ENCODE measurements at places on chromosomes 6 and 20. TPM values are rescaled to one million over a fixed set of nuclear protein-coding genes. Genes with fewer than 3 reads are reported as not detected.
A peak's percentile ranks its signal among the peaks of the same experiment; 100 is the strongest.

DNA sequence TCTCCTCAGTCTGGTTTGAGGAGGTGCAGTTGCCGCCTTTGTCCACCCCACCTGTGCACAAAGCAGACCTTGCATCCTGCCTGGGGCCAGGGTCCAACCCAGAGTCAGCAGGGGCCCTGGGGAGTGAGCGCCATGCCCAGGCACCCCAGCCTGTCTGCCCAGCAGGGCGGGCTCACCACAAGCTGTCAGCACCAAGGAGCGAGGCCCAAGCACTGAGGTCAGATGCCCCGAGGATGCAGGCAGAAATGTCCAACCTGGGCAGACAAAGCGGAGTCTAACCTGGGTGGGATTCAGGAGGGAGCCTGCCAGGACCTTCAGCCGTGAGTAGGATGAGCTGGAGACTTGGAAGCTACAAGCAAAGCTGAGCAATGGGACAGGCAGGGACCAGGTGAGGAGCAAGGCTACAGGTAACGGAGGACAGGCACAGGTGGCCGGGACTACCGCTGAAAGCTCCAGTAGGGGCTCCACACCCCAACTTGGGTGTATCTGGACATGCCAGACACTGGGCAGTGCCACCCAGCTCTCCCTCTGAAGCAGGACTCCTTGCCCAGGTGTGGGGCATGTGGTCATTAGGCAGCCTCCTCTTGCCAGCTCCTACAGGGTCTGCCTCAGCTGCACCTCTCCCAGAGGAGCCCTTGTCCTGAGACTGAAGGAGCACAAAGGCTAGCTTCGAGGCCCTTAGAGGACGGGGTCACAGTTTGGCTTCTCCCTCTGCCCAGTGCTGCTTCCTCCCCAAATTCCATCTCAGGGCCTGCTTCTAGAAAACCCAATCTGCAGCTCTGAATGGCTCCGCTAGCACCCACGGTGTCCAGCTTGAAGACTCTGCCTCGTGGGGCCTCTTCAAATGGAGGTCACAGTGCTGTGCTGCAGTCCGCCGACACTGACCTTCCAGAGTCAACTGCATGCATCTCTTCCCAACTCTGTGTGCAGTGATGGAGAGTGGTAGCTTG is 210.6 kb upstream of the CDYL start:
- DNase-seq, result no peak

GRCh38 chr6:74320715-74321114 is 624.7 kb downstream of the CD109 start:
- no peak for DNase-seq

TRAPPC3L gene
- 1.7 TPM for total RNA-seq

GRCh38 chr20:10398834-10399369 is 35.1 kb downstream of the MKKS start:
- DNase-seq, result no peak

ULBP3 gene
- 4.3 TPM for total RNA-seq

SMLR1 gene
- total RNA-seq, result not detected

FAM83C gene
- not detected for total RNA-seq

AKIRIN2 gene
- total RNA-seq, result 84.1 TPM

GRCh38 chr20:60632391-60633262 is 619.4 kb upstream of the CDH4 start:
- DNase-seq, result no peak

DNA sequence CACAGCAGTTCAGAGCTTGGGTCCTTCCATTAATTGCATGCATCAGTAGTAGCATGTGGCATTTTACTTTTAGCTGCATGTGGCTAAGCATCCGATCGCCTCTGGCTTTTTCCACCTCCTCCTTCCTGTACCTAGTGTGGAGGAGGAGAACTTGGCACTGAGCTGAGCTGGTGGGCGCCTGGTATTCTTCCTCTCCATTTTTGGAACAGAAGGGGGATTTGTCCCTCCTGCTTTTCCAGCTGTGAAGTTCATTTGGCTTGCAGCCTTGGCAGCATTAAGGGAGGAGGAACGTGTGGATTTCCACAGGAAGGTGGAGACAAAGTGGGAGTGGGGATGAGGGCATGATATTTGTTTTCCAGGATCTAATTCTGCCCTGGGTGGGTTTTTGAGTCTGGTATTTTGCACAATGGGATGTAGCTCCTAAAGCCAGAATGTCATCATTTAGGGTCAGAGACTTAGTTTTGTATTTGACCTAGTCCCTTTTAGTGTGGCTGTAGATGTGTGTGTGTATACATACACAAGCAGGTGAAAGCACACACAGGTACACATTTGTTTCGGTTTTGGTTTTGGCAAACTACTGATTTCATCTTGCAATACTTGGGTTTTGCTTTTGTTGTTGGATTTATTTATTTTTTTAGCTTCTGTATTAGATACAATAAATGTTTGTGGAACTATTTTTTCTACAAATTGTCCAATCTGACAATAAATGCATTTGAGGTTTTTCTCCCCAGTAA is 90.0 kb downstream of the SASH1 start:
- no peak for DNase-seq

GRCh38 chr6:155544677-155545076 is 89.0 kb upstream of the NOX3 start:
- no peak for DNase-seq

GRCh38 chr20:38147751-38148150 is 17.3 kb downstream of the TGM2 start:
- no peak for DNase-seq

DNA sequence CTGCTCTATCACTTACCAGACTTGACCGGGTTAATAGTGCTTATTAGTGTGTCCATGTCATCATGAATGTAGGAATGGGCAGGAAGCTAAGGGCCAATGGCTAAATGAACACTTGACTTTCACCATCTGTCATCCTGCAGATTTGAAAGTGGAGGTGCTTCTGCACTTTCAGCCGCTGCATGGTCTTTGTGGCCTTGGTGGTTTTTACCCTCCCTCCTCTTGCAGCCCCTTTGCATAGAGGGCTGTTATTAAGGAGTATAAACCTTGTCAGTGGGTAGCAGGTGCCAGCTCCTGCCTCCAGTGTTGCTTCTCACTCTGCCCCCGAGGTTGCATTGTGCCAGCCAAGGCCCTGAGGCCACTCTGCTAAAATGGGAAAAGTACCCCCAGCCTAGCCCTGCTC is 122.2 kb upstream of the TNFAIP3 start:
- DNase-seq, result no peak

- no peak for DNase-seq
Observed at GRCh38 chr20:48791666-48792071, 36.1 kb downstream of the PREX1 start.

- no peak for DNase-seq
Observed at GRCh38 chr6:146938266-146938665, 266.0 kb upstream of the STXBP5 start.

RTEL1 gene
- total RNA-seq, result 45.2 TPM

KIFC1 gene
- 30.1 TPM for total RNA-seq

DNA sequence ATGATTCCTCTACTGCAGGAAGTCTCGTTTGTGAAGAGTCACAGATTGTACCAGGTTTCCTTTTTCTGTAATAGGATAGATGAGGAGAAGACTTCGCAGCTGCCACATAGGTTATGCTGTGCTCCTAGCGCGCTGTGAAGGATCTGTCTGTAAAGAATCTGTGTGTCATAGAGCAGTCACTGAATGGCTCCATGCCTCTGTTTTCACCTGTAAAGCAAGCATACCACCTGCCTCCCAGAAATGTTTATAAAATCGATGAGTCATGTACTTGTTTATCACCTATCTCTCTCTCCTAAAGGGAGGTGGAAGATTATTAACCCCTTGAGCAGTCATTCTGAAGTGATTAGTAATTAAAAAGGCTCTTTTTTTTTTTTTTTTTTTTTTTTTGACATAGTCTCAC is 86.6 kb downstream of the TFAP2B start:
- no peak for DNase-seq

- DNase-seq, result no peak
Observed at GRCh38 chr20:9974324-9974723, 60.5 kb upstream of the ANKEF1 start.

MUCL3 gene
- total RNA-seq, result not detected

- DNase-seq, result no peak
Observed at GRCh38 chr6:22709803-22710202, 140.4 kb downstream of the HDGFL1 start.

DNA sequence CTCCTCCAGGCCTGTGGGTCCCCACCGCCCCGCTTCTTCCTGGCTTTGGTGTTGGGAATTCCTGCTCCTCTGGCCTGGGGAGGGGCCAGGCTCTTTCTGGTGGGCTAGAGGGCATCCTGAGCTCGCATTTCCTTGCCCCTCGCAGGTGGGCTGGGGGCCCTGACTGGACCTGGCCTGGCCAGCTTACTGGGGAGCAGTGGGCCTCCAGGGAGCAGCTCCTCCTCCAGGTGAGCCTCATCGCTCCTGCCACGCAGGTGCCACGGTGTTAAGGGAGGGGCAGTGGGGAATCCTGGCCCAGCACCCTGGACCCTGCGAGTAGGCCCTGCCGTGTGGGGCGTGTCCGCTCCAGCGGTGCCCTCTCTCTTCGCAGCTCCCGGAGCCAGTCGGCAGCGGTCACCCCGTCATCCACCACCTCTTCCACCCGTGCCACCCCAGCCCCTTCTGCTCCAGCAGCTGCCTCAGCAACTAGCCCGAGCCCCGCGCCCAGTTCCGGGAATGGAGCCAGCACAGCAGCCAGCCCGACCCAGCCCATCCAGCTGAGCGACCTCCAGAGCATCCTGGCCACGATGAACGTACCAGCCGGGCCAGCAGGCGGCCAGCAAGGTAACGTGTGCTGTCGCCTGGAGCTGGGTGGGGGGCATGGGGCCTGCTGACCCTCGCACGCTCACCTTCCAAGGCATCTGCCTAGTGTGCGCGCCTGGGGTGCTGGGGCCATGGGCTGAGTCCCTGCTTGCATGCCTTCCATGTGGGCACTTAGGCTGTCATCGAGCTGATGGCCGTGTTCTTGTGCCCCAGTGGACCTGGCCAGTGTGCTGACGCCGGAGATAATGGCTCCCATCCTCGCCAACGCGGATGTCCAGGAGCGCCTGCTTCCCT is 4.7 kb downstream of the ADRM1 start:
- DNase-seq, result no peak

GRCh38 chr6:20334962-20335361 is 66.7 kb upstream of the E2F3 start:
- DNase-seq, result no peak

DNA sequence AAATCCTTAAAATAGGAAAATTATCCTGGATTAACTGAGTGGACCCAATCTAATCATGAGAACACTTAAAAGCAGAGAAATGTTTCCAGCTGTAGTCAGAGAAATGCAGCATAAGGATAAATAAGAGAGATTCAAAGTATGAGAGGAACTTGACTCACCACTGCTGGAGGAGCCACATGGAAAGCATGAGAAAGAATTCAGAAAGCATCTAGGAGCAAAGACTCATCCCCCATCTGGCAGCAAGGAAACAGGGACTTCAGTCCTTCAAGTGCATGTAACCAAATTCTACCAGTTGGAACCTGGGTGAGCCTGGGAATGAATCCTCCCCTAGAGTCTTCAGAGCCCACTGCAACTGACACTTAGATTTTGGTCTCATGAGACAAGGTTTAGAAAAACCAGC is 33.7 kb downstream of the RNF146 start:
- no peak for DNase-seq

- DNase-seq, result no peak
Observed at GRCh38 chr6:11947063-11947462, 65.0 kb upstream of the HIVEP1 start.

- DNase-seq, result no peak
Observed at GRCh38 chr20:40668449-40669228, 20.4 kb downstream of the MAFB start.

GRCh38 chr6:135606392-135606791 is 108.9 kb upstream of the AHI1 start:
- no peak for DNase-seq

DNA sequence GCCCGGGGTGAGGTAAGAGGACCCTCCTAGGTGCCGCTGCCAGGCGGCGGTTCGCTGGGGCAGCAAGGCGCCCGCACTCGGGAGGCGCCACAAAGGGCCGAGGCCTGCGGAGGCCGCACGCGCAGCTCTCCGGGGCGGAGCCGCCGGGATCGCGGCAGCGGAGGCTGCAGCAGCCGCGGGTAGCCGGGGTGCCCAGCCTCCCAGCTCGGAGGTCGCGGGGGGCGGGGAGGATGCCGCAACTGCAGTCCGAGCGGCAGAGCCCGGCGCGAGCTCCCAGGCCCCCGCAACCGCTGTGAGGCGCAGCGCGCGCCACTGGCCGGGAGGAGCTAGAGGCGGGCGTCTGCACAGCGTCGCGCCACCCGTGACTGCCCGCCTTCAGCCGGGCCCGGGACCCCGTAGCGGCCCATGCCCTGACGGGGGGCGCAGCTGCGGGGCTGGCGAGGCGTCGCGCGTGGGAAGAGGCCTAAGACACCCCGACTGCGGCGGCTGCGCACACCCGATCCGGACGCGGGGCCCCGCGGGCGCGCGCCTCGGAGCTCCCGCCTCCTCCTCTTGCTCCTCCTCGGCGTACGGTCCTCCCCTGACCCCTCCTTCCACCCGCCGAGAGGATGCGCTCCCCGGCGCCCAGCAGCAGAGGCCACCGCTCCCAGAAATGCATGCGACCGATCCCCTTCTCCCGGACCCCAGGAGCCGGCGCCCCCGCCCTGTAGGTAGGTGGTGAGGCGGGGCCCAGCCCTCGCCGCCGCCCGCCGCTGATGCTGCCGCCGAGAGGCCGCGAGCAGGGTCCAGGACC is at the start of gene NCOA7:
TSS of gene NCOA7 (plus strand) at position 603 of the 793 bp plus-strand sequence. CDS start 24,395 bp downstream, outside the sequence.
- peak; percentile 74 for DNase-seq

GRCh38 chr6:170099387-170099786 is 191.5 kb downstream of the DLL1 start:
- no peak for DNase-seq

C4A gene
- 12.3 TPM for total RNA-seq

ENPP5 gene
- total RNA-seq, result 8.7 TPM

COL11A2 gene
- total RNA-seq, result 14.2 TPM

GRCh38 chr20:5570452-5570851 is 179.7 kb upstream of the SHLD1 start:
- DNase-seq, result no peak

- DNase-seq, result no peak
Observed at GRCh38 chr6:79117752-79118151, 39.7 kb upstream of the PHIP start.

GRCh38 chr6:108673602-108674001 is 112.9 kb downstream of the FOXO3 start:
- no peak for DNase-seq

DNA sequence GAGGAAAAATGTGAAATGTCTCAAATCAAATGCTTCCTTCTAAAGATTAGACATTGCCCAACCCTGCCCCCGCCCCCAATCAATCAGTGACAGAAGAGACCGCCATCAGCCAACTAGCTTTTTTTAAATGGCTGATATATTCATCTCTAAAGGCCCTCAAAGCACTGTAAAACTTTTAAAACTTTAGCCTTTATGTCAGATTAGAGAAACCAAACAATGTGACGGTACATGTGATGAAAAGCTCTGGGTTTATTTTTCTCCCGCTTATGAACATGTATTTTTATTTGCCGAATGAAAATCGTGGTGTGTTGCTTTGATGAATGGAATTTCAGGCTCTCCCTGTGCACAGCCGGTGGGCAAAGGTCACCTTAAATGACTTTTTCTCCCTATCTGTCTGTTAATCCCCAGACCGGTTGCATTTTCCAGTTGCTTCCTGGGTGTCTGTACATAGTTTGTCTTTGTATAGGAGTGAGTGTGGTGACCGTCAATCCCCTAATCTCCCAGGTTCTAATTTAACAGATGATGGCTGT is 38.5 kb downstream of the TBC1D7 start:
- no peak for DNase-seq

C6orf118 gene
- not detected for total RNA-seq

GRM1 gene
- total RNA-seq, result 0.16 TPM

Data from mesothelial cell of epicardium (in vitro differentiated cells).